ENCODE measurements at places on chromosomes 12 and 14.

GRCh38 chr12:12376646-12377448 lies 20.0 kb downstream of the BORCS5 start:
- DNase-seq = peak; percentile 62

DNA sequence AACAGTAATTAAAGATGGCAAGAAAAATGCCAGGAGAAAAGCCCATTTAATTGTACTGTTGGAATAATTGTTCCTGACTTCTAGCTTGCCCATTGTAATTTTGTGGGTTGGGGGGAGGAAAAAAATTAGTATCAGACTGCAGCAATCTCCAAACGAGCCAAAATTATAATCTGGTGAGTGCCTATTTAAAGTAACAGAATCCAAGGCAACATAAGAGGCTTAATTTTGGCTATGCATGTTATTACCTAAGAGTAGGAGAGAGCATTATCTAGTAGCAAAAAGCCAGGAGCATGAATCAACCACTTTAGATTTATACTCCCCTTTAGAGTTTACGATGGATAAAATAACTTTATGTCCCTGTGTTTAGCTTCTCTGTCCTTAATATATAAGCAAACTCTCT lies 14.6 kb upstream of the DENND5B start:
- no peak for DNase-seq

DNA sequence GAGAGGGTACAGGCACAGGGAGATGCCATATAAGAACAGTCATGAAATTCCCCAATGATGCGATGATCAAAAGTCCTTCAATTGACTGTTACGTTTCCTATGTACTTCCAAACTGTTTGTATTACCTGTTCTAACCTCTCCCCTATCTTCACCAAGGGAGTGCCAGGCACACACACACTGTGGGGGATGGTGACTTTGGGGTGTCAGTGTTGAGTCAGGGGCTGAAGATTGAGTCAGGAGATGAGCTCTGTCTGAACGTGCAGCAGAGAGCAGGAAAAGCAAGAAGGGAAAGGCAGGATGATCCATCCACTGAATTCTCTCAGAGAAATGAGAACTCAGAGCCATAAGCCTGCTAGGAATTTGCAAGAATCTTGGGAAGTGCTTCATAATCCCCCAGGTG lies 153.4 kb downstream of the EFCAB11 start:
- DNase-seq = no peak

DNA sequence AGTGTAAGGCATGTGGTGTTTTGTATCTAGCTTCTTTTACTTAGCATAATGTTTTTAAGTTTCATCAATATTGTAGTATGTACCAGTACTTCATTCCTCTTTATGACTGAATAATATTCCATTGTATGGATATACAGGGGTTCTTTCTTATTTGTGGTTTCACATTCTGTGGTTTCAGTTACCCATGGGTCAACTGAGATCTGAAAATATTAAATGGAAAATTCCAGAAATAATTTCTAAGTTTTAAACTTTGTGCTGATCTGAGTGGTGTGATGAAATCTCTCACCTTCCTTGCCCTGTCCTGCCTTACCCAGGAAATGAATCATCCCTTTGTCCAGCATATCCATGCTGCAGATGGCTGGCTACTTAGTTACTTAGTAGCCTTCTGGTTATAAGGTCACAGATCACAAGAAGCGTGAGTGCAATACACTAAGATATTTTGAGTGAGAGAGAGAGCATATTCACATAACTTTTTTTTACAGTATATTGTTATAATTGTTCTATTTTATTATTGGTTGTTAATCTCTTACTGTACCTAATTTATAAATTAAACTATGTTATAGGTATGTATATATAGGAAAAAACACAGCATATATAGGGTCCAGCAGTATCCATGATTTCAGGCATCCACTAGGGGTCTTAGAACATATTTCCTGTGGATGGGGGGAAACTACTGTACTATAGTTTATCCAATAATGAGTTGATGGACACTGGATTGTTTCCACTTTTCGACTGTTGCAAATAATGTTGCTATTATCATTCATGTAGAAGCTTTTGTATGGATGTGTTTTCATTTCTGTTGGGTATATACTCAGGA lies 59.6 kb upstream of the LRTM2 start:
- DNase-seq = no peak

DNA sequence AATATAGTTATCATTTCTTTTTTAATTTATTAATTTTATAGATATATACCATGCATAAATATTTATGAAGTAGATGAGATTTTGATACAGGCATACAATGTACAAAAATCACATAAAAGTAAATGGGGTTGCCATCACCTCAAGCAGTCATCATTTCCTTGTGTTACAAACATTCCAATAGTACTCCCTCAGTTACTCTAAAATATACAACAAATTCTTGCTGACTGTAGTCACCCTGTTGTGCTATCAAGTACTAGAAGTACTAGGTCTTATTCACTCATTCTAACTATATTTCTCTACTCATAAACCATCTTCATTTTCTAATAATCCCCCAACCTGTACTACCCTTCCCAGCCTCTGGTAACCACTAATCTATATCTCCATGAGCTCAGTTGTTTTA lies 432.6 kb upstream of the SYT1 start:
- no peak for DNase-seq

DNA sequence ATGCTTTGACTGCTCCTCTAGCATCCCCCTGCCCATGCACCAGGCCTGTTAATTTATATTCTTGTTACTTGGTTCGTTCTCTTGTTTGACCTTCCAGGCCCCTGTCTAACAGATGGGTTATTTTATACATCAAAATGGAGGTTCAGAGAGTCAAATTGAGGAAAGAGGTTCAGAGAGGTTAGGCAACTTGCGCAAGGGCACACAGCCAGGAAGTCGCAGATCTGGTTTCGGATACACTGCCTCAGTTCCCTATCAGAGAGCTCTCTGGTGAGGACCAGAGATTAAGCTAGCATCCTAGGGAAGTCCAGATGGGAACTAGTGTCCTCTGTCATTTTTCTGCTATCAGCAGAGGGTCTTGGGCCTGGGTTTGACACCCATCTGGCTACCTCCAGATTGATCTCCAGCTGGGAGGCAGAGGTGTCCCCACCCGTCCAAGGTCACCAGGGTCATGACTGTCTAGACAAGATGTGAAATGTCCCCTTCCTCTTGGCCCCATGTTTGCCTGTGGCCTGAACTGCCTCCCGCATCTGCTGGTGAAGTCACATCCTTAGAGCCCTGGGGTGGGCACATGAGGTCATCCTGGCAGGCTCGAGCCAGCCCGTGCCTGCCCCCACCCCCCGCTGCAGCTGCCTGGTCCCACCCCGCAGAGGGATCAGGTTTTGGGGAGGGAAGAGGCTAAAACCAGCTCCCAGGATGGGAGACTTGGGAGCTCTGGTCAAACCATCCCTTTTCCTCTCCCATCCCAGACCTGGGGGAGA lies 84.3 kb upstream of the NCOR2 start:
- no peak for DNase-seq

- DNase-seq = no peak
Measured at GRCh38 chr12:2429032-2429431, 365.7 kb upstream of the FKBP4 start.

- no peak for DNase-seq
Measured at GRCh38 chr12:62256408-62257096, 3.7 kb upstream of the USP15 start.

DNA sequence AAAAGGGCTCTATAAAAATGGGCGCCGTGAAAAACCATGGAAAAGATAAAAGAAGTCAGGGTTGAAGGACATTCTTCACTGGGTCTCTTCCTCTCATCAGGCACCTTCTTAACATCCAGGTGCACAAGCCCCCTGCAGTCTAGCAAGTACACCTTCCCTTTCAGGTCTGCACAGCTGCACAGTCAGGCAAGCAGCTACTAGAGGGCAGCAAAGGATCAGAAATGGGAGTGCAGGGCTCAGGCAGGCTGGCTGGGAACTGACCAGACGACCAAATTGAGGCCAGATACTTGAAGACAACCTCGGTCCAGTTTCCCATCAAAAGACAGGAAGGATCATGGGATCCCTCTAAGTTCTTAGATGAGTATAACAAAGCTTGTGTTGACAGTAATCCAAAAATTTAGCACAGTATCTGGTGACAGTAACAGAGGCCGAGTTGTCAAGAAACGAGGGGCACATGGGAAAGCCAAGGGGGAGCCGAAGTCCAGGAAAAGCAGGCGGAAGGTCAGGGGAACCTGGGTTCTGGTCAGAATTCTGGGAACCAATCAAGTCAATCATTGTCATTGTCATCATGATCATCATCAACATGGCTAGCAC lies 10.1 kb upstream of the GRIP1 start:
- DNase-seq = peak; percentile 68

DNA sequence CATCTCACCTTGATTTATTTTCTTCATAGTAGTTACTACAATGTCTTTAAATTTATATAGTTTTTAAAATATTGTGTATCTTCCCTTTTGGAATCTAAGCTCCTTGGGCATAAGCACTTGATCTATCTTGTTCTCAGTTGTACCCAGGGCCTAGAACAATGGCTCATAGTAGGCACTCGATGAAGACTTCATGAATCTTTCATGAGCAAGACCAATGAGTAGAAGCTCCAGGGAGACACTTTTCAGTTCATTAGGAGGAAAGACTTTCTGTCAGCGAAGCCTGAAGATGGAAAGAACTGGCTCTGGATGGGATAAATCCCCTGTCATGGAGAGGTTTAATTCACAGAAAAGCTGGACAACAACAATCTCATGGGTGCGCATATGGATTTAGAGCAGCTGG lies 140.2 kb upstream of the CRY1 start:
- DNase-seq = no peak

DNA sequence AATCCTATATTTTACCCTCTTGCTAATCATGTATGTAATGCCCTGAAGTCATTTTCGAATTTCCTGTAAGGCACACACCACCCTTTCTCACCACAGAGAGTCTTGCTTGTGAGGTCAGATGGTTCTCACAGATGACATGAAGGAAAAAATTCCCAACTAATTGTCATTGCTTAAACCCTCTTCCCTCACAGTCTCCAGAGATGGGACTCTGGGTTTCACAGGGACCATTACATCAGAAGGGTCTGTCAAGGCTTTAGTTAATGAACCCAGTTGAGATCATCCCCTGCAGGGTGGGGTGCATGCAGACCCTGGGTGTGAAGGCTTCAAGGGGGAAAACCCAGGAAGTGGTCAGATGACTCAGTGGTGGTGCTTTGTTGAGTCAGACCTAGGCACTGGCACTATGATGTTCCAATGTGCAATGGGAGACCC lies 229.6 kb downstream of the BCAT1 start:
- no peak for DNase-seq

- DNase-seq = peak; percentile 8
Measured at GRCh38 chr14:67240168-67240932, 885 bp upstream of the PALS1 start.

GRCh38 chr12:66398931-66399910 lies 96.9 kb downstream of the HELB start:
- peak; percentile 8 for DNase-seq

GRCh38 chr12:64625243-64626077 lies 15.2 kb downstream of the RASSF3 start:
- DNase-seq = peak; percentile 85

DNA sequence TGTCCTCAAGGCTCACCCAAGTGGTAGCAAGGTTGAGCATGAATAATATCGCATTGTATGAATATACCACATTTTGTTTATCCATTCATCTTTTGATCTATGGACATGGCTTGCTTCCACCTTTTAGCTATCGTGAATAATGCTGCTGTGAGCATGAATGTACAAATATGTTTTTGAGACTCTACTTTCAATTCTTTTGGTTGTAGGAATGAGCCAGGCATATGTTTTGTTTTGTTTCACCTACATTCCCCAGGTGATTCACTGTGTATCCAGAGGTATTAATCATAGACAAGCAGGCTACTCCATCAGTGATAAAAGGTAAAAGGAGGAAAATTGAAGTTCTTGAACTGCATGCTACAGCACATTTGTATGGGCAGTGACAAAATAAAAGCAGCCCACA lies 35.8 kb downstream of the CDKL1 start:
- DNase-seq = no peak

DNA sequence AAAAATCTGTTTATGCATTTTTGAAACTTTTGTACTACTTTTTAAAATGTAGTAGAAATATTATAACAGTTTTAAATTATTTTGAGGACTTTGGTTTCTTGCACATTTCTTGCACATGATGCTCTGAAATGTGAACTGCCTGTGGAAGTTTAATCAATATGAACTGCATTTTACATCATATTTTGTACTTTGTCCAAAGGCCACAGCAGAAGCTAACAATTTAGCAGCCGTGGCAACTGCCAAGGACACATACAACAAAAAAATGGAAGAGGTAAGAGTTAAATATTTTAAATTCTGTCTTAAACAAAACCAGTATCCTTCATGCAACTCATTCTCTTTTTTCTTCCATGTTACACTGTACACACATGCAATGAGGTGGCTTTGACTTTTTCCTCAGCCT lies 45.1 kb downstream of the SAV1 start:
- DNase-seq = no peak

DNA sequence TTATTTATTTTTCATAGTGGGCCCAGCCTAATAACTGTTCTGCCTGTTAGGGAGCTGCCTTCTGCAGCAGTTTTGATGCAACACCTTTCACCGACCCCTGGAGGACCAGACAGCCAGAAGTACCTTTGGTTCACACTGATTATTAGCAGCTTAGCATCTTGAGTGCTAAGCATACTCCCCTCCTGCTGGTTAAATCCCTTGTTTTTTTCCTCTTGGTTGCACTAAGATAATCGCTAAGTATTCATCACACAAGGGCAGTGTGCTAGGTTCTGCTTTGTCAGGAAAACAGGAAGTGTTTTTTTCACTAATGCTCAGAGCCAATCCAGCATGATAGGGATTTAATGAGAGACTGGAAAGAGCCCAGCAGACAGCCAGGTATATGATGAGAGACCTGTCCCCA lies 437.0 kb downstream of the FUT8 start:
- peak; percentile 13 for DNase-seq

DNA sequence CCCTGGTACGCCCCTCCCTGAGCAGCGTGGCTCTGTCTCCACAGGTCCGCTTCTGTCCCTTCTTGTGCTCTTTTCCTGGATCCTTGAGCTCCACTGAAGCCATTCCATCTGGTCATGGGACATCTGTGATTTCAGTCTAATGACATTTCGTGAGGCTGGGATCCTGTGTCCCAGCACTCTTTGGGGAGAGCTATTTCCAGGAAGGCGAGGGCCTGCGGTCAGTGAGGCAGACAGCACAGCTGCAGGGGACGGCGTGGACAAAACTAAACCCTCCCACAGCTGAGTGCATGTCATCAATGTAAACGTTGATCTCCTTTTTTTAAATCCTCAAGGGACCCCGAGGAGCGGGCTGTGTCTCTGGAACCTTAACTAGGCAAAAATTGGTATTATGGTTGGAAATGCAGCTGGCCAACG lies 127.7 kb downstream of the DACT1 start:
- no peak for DNase-seq

DNA sequence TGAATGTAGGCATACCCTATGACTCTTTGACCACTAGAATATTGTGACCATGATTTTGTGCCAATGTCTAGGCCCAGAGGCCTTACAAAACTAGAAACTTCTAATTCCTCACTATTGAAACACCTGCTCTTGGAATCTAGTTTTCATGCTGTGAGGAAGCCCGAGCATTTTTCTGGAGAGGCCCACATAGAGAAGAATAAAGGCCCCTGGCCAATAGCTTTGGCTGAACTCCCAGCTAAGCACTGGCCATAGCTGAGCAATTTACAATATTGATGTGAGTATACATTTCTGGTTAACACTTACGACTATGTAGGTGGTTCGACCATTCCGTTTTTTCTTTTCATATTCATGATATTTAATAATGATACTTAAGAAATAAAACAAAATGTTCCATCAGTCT lies 190.3 kb downstream of the KCNH5 start:
- DNase-seq = no peak
